ENCODE measurements at places on chromosomes 2 and 18.
A peak's percentile ranks its signal among the peaks of the same experiment; 100 is the strongest.

- DNase-seq, result no peak
Observed at GRCh38 chr2:43391201-43391877, 164.9 kb upstream of the ZFP36L2 start.

- DNase-seq, result no peak
Observed at GRCh38 chr2:194514281-194514680, 1142.7 kb upstream of the SLC39A10 start.

DNA sequence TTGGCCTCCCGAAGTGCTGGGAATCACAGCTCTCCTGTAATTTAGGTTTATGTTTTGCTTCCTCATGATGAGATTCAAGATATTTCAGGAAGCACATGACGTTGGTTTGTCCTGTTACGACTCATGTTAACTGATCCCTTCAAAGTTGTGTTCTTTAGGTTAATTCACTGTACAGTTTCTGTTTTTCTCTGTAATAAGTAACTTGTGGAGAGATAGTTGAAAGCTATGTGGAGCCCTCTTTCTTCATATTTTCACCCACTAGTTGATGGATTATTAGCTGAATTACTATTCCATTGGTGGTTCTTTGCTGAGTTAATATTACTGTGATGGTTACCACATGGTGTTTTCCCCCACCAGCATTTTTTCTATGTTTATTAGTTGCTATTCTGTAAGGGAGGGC, 18.3 kb upstream of the CHCHD5 start:
- DNase-seq, result no peak

DNA sequence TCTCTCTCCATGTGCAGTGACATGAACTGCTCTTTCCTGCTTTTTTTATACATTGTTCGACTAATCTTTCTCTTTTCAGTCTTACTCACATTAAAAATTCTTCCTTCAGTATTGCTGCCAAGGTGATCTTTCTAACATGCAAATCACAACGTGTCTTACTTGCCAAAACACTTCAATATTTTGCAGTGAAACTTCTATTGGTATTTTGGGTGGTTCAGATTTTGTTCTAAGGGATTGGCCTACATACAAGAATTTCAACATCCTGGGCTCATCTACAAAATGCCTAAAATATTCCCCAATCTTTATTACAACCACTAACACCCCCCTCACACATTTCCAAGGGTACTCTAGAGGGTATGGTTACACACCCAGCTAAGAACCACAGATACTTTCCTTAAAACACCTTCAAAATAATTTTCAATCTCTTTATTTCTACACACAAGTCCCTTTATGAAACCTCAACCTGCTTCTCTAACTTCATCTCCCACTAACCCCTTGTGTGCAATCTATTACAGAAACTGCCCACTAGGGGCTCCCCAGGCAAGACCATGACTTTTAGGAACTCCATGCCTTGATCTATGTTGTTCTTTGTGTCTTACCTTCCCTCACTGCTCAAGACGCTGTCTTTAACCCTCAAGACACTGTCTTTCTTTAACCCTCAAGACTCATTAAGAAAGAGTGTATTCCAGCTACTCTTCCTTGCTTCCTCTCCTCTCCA, 50.9 kb downstream of the COL3A1 start:
- DNase-seq, result no peak

DNA sequence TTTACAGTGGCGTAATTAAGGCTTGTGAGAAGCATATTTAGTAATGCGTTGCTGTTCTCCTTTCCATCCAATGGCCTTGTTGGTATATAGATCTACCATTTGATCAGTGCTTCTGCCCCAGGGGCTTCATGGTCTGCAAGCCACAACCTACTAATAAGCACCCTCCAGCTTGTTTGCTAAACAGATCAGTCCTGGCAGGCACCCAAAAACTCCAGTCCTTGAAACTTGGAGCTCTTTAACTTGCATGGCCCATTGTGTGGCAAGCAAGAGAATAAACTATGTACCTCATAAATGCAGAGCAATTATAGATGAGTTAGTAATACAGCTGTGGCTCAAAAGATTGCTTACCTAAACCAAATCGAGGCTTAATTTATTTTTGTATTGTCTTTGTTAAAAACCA, 158.5 kb downstream of the FTCDNL1 start:
- no peak for DNase-seq

DNA sequence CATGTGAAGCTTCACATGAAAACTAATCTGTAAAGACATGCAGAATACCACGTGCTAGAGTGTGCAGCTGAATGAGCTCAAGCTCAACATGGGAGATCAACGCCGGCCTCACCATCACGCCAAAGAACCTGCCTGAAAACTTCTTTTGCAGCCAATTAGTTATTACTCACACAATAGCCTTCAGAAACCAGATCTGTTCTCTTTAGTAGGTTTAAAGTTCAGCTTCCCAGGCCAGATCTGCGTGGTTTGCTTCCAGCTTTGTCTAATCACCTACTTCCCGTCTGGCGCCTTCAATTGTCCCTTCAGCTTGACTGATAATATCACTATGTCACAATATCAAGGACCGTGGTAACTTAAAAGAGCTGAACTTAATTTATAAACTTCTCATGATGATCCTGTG, 68.0 kb upstream of the ZNF236 start:
- no peak for DNase-seq

GRCh38 chr2:128312411-128312810, 6.3 kb downstream of the HS6ST1 start:
- no peak for DNase-seq

- no peak for DNase-seq
Observed at GRCh38 chr2:172293952-172294351, 133.4 kb upstream of the ITGA6 start.

DNA sequence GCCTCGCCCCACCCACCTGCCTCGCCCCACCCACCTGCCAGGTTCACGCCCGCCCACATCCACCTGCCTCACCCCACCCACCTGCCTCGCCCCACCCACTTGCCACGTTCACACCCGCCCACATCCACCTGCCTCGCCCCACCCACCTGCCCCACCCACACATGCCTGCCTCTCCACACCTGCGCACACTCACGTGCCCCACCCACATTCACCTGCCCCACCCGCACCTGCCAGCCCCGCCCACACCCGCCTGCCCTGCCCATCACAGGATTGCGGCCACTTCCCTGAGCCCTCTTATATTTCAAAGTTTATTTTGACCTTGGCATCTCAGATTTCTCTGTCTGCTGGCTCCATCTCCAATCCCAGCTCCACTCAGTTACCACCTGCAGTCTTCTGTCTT, 217.5 kb upstream of the SOX11 start:
- DNase-seq, result no peak

- DNase-seq, result no peak
Observed at GRCh38 chr18:7904529-7904928, 337.4 kb downstream of the PTPRM start.

DNA sequence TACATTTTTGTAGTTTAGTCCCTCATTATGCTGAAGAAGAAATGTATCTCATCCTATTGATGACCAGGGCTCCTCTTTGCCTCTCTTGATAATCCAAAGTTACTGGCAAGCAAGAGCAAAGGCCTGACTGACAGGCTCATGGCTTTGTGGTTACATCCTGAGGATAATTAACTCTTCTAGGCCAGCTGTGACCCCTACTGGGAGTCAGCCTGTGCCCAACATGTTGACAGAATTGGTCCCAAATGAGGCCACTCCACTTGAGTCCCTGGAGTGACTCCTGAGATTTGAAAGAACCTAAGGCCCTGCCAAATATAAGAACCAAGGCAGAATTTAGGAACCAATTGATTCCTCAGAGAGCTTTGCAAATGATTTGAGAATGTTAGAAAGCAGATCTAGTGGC, 973.8 kb upstream of the CELF4 start:
- no peak for DNase-seq

GRCh38 chr2:180653481-180653880, 326.9 kb upstream of the UBE2E3 start:
- DNase-seq, result no peak

DNA sequence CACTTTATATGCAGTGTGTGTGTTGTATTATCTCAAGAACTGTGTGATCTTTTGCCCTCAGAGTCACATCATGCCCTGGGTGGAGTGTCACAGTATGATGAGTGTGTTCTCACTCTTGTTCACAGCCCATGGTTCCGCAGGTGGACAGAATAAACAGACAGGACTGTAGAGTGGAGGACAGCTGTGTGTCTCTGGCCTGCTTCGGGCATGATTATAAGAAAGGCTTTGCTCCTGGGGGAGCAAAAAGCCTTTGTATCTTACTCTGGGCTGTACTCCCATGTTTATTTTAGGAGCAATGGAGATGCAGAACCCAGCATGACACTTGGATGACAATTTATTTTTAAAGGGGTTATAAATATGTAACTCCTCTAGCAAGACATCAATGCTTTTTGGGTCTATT, 371.7 kb upstream of the MEX3C start:
- no peak for DNase-seq

GRCh38 chr2:231687133-231687852, 21.0 kb upstream of the PTMA start:
- peak; percentile 64 for DNase-seq

DNA sequence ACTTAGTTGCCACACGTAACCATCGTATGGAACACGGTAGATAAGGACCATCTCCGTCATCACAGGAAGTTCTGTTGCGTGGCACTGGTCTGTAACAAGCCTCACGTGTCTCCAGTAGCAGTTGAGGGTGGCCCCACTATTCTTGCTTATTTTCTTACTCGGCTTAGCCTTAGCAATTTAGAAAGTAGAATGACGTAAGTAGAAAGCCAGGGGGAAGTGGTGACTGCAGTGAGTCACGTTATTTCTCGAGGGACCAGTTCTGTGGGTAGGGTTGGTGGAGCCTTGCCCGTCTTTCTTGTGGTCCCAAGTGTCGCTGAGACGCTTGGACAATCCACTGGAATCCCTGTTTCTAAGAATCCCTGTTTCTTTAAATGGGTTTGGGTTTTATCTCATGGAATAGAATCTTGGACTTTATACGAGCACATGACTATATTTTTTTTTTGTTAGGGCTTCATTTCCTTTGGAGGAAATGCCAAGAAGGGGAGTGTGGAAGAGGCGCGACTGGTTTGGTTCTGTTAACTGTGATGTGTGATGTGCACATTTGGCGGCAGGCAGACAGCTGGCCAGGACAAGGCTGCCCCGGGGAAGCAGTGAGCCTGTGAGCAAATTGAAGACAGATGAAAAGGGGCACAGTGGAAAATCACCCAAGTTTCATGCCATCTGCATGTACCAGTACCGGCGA, 96.2 kb downstream of the CABLES1 start:
- DNase-seq, result peak; percentile 73

Measured in stimulated activated CD8-positive, alpha-beta memory T cell treated with anti-CD3 and anti-CD28 coated beads, Interleukin-7, amount 100 ng/mL, for 48 hours (primary cell).